ENCODE measurements at places on chromosomes 4 and X.
A peak's percentile ranks its signal among the peaks of the same experiment; 100 is the strongest.

DNA sequence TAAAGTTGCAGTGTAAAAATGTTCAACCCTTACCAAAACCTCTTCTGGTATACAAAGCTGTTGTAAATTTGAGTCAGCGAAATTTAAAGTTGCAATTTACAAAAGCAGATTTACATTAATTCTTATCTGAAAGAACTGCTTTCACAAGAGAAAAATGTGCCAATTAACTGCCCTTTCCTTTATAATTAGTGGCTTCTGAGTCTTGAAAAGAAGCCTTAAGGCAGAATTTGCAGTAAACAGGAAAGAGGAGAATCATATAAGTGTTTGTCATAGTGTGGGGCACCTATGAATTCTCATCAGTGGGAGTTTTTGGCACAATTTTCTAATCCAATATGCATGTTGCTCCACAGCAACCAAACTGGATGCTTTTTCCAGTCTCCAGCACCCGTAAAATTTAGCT is 125.3 kb upstream of the GABRG1 start:
- DNase-seq, result peak; percentile 9

DNA sequence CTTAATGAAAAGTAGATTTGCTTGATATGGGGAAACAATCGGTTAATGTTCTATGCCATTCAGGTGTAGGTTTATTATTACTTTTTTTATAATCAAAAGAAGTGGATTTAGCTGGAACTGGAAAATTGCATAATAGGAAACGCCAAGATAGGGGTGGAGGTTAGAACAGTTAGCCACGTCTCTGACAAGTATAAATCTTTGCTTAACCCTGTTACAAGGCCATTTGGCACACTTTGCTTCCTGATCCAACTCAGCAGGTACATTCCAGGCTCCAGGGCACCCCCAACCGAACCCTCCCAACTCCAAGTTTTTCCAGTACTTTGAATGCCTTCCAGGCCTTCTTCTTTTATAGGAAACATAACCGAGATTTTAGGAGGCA is 50.6 kb upstream of the ACSL4 start:
- no peak for DNase-seq

DNA sequence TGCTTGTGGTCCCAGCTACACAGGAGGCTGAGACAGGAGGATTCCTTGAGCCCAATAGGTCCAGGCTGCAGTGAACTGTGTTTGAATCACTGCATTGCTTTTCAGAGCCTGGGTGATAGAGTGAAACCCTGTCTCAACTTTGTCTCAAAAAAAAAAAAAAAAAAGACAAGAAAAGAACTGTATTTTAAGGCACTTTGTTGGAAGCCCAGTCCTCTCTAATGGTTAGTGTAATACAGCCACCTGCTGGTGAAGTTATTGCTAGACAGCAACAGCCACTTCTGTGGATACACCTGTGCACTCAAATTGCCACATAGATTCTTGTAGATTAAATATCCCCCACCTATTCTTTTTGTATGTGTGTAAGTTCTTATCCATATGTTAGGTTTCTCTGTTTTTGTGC is 10.1 kb upstream of the FGG start:
- DNase-seq, result peak; percentile 3

- no peak for DNase-seq
These were observed 55.6 kb downstream of the SLITRK4 start for GRCh38 chrX:143580266-143580665.

DNA sequence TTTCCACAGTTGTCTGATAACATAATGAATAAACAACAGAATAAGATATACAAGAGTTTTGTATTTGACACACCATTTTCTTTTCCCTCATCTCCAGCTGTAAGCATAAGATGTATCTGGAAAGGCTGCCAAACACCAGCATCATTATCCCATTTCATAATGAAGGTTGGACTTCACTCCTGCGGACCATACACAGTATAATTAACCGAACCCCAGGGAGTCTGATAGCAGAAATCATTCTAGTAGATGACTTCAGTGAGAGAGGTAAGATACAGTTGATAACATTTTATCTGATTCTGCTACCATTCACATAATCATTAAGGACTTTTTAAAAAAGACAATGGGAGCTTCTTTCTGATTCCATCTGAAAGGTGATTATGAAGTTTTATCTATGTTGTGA is 535.2 kb downstream of the GALNTL6 start:
- DNase-seq, result no peak

GRCh38 chr4:43325220-43325967 is 432.9 kb downstream of the GRXCR1 start:
- DNase-seq, result no peak
